ENCODE measurements at places on chromosomes 11 and 22.

DNA sequence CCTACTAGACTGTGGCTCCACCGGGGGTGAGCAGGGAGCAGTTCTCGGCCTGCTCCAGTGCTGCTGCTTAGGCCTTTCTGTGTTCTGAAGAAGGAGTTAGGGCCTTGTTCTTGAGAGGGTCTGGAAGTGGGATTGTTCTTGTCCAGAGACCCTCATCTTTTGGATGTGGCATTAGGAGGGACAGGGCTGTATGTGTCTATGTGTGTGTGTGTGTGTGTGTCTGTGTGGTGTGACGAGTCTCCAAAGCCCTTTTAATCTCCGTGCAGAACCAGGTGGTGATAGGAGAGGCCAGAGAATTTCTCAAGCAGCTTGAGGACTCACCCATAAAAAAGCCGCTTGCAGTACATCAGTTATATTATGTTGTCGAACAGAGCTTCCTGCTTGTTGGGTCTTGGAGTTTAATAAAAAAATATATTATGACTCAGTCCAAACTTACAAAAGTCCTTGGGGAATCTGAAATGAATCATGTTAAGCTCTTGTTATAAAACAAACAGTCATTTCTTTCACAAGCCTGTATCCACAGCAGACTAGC lies 196.5 kb downstream of the TENM4 start:
- DNase-seq: no peak

DNA sequence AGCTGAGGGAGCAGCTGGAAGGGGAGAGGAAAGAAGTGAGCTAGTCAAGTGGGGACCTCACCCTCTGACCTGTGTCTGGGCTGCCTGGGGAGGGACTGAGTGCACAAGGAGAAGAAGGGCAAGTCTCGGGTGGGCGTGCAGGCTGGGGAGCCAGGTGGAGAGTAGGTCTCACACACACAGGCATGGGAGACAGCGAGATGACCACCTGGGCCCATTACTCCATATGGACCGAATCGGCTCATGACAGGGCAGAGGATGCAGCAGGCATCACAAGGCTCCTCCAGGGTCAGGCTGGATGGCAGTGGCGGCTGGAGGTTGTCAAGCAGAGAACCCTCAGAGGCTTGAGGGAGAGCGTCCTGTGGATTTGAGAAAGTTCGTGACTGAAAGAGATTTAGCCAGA lies 63.5 kb downstream of the CEP164 start:
- DNase-seq: no peak

GRCh38 chr11:102192349-102193066 lies 82.3 kb downstream of the YAP1 start:
- DNase-seq: no peak

- no peak for DNase-seq
Observed at GRCh38 chr11:34564406-34564805, 50.8 kb upstream of the ELF5 start.

GRCh38 chr11:124762105-124762623 lies at the start of gene ESAM:
Gene ESAM, minus strand, starts transcription at chr11:124762290. Its CDS starts 136 bp downstream, at chr11:124762154.
- DNase-seq: no peak

- DNase-seq: no peak
Observed at GRCh38 chr11:36672815-36673450, 74.9 kb upstream of the RAG2 start.

DNA sequence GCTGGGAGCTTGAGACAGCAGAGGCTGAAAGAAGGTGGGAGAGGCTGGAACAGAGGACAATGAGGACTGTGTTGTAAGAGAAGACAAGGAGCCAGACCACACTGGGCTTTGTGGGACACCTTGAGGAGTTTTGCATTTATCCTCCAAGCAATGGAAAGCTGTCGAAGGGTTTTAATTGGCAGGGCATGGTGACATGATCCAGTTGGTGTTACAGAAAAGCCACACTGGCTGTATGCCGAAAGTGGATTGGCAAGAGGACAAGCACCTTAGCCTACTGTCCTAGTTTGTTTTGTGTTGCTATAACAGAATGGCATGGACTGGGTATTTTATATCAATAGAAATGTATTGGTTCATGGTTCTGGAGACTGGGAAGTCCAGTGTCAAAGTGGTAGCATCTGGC lies 14.0 kb upstream of the APLNR start:
- no peak for DNase-seq

GRCh38 chr11:134516529-134516928 lies 104.5 kb upstream of the B3GAT1 start:
- no peak for DNase-seq

DNA sequence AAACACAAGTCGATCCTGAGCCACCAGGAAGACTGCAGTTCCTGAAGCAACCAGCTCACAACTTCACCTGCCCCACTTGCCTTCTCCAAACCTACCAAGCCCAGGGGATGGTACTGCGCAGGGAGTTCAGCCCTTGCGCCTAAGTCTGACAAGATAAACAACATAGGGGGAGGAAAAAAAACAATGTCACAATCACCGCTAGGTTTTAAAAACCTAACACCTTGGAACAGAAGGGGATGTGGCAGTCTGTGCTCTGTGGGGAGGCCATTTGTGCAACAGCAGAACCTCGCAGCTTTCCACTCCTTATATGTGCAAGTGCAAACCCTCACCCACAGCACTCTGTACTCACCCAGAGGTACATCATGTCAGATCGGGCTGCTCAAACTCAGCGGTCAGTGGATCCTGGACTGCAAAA lies 134.2 kb downstream of the RBFOX2 start:
- peak; percentile 10 for DNase-seq

DNA sequence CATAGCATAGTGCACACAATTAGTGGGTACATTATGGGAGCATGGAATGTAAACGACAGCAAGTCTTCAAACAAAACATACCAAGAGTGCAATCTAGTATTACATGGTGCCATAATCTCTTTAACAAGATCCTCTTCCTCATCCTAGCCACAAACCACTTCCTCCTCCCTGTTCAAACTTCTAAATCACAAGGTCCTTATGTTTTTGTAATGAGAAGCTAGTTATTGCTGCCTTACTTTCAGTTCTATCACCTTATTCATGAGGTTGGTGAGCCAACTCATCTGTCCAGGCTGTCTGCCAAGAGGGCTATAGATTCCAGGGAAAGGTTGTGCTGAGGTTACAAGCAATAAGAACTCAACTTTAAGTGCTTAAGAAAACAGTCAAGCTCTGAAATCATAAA lies 195.4 kb upstream of the ARHGAP20 start:
- no peak for DNase-seq

DNA sequence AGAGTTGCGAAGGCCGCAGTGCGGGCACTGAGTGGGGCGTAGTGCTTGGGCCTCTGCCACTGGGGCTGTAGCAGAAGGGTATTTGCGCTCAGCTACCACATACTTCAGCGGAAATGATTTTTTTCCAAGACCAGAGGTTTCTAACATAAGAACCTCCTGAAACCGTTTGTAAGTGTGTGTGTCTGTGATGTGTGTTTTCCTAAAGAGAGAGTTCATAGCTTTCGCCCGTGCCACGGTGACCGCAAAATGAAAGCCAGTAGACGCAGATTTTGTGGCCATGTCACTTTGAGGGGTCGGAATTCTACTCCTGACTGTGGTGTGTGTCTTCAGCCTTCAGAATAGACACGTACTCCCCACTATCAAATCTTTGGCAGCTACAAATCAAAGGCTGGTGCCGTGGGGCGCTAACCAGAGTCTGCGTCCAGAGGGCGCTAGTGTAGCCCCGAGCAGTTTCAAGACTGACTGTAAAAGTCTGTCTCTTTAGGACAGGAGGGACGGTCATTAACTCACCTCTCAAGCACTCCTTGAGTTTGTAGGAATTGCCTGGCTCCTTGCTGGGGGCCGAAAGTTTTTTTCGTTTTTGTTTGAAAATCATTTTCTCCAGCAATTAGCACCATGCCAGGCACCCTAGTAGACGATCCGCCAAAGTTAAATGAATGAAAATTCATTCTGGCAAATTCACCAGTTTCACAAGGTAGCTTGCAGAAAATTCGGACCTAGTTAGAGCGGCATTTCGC lies 2.5 kb upstream of the CALCA start:
- DNase-seq: no peak

GRCh38 chr11:35584321-35584720 lies 33.9 kb upstream of the FJX1 start:
- no peak for DNase-seq

- no peak for DNase-seq
Observed at GRCh38 chr22:25051073-25051472, 98.6 kb downstream of the KIAA1671 start.

GRCh38 chr11:94630221-94630620 lies 63.1 kb downstream of the PIWIL4 start:
- no peak for DNase-seq

GRCh38 chr22:49848690-49849160 lies 4.9 kb upstream of the ZBED4 start:
- no peak for DNase-seq

DNA sequence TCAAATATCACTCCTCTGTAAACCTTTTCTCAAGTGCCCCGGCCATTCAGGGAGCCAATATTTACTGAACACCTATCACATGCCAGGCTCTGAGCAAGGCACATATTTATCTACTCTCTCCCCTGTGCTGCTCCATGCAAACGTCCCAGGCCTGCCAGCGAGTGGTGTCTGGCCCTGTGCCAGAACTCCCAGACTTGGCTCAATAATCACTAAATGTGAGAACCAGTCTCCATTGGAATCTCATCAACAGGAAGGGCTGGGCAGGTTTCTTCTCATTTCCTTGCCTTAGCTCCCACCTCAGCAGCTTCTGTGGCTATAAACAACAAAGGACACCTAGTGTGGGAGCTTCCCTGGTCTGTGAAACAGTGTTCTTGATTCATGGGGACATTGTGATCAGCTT lies 21.7 kb downstream of the RASSF10 start:
- no peak for DNase-seq

GRCh38 chr22:48209473-48210197 lies 1447.2 kb downstream of the TBC1D22A start:
- no peak for DNase-seq
